ENCODE measurements at places on chromosomes 3 and 15.

DNA sequence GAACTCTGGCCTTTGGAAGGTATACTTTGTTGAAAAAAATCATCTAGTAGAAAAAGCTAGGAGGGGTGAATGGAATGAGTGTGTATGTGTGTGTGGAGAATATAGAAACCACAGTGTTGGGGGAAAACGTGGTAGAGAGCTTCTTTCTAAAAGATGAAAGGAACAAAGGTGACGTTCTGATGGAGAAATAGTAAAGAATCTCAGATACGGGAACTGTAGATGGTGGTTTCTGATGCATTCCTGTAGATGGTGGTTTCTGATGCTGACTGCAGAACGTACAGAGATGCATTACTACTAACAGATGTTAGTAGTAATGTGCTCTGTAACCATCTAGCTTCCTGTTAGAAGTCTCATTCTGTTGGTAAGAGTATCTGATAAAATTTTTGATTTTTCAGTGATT lies 60.2 kb downstream of the VPS8 start:
- DNase-seq: no peak

DNA sequence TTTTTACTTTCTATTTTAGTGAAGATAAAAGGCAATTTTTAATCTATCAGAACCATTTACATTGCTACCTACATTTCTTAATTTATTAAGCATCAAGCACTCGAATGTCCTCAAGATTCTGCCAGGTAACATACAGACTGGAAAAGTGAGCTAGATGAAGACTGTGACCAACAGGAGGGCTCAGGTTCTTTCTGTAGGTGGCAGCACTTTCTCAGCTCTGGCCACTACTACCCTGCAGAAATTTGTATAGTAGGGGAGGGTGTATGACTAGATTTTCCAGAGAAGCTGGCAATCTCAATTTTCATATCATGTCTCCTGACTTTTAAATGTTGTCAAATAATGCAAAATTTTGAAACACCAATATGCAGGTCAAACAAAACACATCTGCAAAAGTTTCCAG lies 165.0 kb upstream of the SUCLG2 start:
- no peak for DNase-seq

DNA sequence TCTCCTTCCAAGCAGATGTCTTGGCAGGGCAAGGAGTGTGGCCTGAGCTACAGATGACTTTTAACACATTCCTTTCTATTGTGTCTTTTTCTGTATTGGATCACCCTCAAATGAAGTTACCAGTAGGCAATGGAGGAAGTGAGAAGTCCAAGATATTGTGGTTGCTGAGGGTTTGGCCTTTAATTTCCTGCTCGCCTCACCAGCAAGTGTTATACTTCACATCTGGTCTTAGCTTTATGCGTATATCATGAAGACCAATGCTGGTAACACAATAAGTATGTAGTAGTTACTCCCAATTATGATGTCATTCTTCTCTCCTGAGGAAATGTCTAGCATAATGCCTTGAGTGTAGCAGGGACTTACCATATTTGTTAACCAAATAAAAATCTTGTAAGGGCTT lies 179.9 kb downstream of the ZIC1 start:
- DNase-seq: no peak

- DNase-seq: peak; percentile 31
Measured at GRCh38 chr15:98647026-98647773, 1.1 kb upstream of the IGF1R start.

GRCh38 chr3:41199866-41200668 lies 762 bp downstream of the CTNNB1 start:
- peak; percentile 24 for DNase-seq

DNA sequence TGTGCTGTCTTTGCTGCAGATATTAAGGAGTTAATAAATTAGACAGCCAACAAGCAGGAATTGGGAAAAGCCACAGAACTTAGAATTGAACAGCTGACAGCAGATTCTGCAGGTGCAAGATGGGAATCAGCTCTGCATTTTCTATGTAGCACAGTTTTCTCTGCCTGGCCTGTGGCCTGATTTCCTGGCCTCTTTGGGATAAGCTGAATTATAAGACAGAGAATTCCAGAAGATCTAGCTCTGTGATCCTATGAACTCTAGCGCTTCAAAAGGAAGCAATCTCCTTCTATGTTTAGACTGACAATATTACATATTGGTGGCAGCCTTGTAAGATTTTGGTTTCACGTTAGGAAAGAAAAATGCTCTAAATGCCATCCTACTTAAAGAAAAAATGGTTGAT lies 24.0 kb upstream of the SOX2 start:
- no peak for DNase-seq

- DNase-seq: no peak
Measured at GRCh38 chr3:135514060-135514448, 451.5 kb upstream of the PPP2R3A start.

DNA sequence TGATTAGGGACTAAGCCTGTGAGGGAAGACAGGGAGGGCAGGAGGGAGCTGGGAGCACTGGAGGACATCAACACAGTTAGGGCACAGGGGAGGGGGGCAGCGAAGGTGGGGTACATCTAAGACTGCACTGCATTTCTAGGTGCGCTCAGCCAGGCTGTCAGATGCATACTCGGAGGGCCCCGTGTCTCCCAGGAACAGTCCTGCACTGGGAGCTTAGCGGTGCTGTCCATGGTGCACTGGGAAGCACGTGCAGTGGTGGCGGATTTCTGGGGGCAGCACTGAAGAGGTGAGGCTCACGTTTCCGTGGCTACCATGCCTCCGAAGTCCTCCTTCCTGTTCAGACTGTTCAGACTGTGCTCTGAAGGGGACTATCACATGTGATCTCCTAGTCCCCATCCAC lies 54.4 kb downstream of the ROPN1B start:
- DNase-seq: no peak

DNA sequence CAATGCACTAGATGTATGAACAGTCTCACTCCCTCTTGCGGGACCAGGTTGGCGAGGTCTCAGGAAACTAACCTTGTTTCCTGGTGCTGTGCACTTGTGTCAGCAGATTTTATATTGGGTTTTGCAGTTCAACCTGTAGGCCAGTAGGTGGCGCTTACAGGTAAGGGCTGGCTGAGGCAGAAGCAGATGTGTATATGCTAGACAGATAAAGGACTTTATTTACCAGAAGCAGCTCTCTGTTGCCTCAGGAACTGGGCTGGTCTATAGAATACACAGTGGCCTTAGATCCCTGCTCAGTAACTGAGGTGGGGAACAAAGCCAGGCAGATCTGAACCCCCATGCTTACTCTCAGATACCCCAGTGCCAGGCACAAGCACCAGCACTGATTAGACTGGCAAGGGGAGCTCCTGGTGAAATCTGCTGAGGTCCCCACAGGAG lies 296.8 kb downstream of the DOCK3 start:
- peak; percentile 9 for DNase-seq

- no peak for DNase-seq
Measured at GRCh38 chr3:127107491-127108375, 85.2 kb upstream of the PRR23E start.

GRCh38 chr3:57923101-57923500 lies 85.1 kb upstream of the FLNB start:
- DNase-seq: no peak

- no peak for DNase-seq
Measured at GRCh38 chr3:194685065-194685717, 492 bp upstream of the FAM43A start.

GRCh38 chr3:187736418-187736871 lies 8.8 kb downstream of the BCL6 start:
- no peak for DNase-seq

DNA sequence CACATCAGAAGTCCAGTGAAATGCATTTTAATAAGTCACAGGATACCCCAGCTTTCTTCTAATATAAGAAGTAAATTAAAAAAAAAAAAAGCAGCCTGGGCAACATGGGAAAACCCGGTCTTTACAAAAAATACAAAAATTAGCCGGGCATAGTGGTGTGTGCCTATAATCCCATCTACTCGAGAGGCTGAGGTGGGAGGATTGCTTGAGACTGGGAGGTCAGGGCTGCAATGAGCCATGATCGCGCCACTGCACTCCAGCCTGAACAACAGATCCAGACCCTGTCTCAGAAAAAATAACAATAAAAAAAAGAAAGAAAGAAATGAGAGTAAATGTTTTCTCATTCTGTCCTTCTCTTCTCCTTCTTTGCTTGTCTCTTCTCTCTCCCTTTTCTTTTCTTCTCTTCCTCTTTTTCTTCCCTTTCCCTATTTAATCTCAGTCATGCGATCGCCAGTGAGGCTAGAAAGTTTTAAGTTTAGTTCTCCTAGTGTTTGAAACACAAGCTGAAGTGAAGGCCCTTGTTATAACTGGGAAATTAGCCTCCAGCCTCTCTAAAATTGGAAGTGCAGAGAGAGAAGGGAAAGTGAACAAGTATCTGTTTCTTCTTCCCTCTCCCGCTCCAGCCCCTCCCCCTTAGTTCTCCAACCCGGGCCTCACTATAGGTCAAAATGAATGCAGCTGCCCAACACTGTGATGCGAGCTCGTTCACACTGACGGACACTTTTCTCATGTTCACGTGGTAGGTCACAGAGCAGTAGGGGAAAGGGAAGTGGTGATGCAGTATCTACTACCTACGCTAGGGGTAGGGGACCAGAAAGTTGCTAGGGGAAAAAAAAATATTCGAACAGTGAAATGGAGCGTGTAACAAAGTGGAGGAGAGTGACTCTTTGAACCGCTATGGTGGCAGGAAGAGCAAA lies 23.5 kb upstream of the TSC22D2 start:
- DNase-seq: no peak

GRCh38 chr15:99021694-99022093 lies 14.1 kb upstream of the PGPEP1L start:
- DNase-seq: no peak

DNA sequence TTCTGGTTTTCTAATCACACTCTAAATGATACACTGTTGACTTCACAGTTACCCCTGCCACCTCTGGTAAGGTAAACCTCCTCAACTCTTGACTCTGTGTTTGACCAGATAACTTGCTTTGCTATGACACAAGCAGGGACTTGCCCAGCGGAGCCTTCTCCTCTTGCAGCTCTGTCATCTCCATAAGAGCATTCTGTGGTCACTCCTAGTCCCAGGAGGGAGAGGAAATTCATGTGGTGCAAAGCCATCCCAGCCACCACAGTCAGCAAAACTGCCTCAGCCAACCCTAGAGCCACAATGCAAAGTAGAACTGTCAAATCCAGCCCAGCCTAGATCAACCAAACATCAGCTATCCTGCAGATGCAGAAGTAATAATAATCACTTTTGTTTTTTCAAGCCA lies 144.7 kb upstream of the GADL1 start:
- no peak for DNase-seq

DNA sequence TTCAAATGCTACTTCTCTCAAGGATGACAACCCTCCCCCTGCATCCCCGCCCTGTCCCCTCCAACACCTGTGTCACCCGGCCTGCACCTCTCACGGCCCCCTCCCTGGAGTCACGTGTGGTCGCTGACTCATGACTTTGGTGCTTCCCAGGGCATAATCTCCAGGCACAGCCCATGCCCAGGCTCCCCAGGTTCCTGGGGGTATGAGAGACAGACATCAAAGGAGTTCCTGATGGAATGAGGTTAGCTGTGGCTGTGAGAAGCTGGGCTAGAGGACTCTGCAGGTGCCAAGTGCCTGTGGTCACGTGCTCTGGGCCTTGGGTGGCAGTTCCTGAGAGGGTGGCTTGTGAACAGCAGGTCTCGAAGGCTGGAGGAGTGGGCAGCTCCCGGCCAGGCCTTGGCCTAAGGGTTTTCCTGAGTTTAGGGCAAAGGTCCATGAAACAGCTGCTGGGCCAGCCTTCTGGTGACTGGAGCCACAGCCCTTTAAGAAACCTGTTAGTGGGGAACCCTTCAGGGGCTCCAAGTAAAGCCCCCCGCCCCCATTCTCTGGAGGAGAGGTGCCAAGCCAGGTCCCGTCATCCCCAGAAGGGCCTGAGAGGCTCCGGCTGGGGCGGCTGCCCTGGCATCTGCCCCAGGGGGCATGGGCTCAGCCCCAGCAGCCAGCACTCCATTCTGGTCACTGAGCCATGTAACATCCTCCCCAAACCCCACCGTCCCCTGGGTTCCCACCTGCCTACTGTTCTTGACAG lies 230.0 kb downstream of the XXYLT1 start:
- no peak for DNase-seq

DNA sequence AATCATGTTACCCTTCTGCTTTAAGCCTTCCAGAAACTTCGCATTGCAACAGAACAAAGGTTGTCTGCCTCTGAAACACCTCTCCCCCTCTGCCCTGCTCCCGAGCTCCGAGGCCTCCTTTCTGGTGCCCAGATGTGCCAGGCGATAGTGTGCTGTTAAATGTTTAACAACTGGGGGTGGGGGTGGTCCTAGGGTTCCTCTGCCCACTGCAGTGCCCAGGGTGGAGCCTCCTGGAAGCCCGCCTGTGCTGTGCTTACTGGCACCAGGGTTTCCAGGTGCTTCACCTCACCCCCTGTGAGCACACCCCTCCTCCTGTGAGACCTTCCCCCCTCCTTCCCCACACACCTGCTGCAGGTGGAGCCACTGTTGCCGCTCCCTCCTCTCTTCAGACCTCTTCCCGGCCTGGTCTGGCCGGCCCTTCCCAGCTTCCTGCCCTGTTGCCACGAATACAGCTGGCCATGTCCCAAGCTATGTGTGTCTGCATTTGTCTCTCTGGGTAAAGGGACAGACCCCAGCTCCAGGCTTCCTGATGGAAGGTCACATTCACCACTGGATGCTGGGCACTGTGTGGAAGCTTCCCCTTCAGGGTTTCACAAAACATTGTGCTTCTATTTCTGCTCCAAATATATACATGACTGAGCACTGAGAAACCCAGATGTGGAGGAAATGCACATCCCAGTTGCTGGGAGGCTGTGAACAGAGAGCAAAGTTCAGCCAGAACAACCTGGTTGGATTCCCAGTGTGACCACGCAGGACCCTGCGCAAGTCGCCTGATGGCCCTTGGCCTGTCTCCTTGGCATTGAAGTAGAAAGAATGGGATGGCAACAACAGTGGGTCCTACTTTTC lies 37.2 kb downstream of the MGLL start:
- DNase-seq: no peak

GRCh38 chr15:101537483-101538080 lies 48.1 kb upstream of the PCSK6 start:
- no peak for DNase-seq

GRCh38 chr3:188489639-188490405 lies 335.9 kb downstream of the LPP start:
- no peak for DNase-seq

DNA sequence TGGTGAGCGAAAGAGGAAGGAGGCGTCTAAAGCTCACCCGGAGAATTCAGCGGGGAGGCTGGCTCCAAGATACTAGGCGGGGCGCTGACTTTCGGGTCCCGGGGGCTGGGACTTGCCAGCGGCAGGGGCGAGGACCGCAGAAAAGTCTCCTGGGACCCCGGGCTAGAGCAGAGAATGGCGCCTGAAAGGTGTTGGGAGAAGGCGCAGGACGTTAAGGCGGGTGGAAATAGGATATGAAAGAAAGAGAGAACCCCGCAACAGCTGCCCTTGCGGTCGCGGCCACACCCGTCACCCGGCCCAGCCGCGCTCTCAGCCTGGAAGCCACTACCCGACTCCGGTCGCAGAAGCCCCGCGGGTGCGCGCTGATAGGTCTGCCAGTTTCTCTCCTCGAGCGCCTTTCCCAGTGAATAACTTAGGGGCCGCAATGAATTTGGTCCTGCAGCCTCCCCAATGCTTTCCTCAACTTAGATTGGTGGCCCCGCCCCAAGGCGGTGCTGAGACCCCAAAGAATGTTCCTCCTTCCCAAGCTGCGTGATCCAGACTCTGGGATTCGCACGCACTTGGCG lies 604 bp downstream of the LTK start:
- no peak for DNase-seq

GRCh38 chr3:44930911-44931310 lies 45.1 kb downstream of the ZDHHC3 start:
- DNase-seq: no peak

- no peak for DNase-seq
Measured at GRCh38 chr3:11924518-11924917, 77.8 kb upstream of the TAMM41 start.

- no peak for DNase-seq
Measured at GRCh38 chr3:87997298-87997697, 61.5 kb downstream of the CGGBP1 start.

Data from stimulated activated CD8-positive, alpha-beta memory T cell treated with anti-CD3 and anti-CD28 coated beads, Interleukin-2, amount 100 ng/mL, for 1 hour (primary cell).